Posterior vena cava (tissue), 2 donors: ENCODE measurements at places on chromosomes 2 and 18. TPM values are rescaled to one million over a fixed set of nuclear protein-coding genes. Genes with fewer than 3 reads are reported as not detected.

GRCh38 chr18:79936641-79937040 is 14.8 kb downstream of the SLC66A2 start:
- DNase-seq: peak; percentile 78

GRCh38 chr18:22394428-22394827 is 23.3 kb downstream of the CTAGE1 start:
- no peak for DNase-seq

DNA sequence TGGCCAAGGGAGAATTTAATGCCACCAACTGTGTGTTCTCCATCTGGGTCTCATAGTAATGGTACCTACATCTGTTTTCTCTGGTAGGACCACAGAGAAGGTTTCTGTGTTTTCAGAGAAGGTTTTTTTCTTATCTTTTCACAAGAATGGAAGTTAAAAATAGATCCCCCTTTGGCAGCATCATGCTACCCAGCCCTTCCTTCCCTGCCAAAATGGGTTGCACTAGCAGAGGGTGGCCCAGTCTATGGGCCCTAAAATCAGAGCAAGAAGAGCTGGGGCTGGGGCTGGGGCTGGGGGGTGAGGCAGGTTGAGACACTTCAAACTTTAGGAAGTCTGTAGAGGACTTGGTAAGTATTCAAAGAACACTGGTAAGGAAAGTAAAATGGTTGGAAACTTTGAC is 44.8 kb upstream of the ZDBF2 start:
- DNase-seq: no peak

DNA sequence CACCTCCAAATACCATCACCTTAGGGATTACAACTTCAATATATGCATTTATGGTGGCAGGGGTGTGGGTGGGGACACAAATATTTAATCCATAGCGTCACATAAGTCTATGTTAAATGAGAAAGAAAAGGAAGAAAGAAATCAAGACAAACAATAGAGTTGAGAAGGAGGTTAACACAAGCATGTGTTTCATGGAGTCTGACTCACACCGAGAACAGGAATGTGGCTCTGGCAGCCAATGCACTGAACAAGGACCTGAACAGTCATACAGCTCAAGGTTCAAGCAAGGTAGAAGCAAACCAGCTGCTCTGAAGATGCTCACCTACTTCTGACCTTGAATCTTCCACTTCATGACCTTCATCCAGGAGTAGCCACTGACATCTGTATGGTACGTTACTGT is 36.2 kb upstream of the LPIN1 start:
- no peak for DNase-seq

GPR148 gene
- not detected for total RNA-seq

DNA sequence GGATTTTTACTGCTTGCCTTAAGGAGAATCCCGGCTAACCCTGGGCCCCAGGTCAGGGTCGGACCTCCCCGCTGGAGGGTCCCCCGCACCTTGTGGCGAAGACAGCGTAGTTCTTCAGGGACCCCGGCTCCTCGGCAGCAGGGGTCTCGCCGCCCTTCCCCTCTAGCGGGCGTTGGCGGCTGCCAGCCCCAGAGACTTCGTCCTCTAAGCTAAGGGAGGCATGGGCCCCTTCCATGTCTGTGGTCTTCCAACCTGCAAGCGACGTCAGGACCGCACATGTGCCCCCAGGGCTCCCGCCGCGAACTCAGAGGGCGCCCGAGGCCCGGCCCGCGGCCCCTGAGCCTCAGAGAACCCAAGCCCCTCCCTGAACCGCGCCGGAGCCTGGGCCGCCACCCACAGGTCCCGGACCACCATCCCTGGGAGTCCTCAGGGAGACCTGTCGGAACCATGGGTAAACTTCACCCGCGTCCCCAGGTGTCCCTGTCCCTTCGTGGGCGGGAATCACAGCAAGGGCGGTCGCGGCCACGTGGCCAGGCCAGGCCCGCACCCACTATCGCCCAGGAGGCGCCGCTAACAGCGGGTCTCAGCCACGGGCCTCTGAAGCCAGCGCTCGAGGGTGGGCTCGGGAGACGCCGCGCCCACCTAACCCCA is 562 bp downstream of the ANKMY1 start:
- DNase-seq: no peak

LRRFIP1 gene
- total RNA-seq: 180 TPM

DNA sequence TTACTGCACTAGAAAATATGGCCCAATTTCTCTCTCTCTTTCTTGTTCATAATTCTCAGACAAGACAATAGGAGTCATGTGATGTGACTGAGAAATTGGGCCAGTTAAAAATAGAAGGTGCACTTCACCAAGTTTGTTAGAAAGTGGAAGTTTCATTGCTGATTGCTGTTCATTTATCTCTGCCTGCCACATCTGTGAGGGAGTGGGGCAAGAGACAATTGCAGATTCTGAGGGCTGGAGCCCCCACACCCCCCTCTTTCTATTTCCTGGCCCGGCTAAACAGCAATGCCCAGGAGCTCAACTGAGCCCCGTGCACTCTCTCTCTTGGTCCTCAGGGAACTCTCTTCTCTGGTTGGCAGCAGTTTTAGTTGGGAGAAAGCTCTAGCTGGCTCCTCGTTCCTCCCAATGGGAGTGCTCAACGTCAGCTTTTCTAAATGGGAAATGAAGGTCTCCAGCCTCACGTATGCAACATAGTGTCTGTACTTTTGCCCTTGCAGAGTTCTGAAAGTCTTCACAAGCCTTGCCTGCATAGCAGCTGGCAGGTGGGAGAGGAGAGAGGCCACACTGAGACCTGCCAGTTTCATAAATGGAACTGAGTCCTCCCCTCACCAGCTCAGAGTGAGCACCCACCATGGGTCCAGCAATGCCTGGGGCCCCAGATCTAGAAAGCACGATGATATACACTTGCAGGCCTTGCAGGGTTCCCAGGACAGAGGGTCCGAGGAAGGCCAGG is 115.7 kb downstream of the MYCN start:
- DNase-seq: no peak

GRCh38 chr2:182715121-182715891 is 751 bp upstream of the DNAJC10 start:
- DNase-seq: no peak

SMCHD1 gene
- total RNA-seq: 50.8 TPM

FOXI3 gene
- not detected for total RNA-seq

GRCh38 chr2:239608260-239608659 is 207.4 kb upstream of the HDAC4 start:
- no peak for DNase-seq

DNA sequence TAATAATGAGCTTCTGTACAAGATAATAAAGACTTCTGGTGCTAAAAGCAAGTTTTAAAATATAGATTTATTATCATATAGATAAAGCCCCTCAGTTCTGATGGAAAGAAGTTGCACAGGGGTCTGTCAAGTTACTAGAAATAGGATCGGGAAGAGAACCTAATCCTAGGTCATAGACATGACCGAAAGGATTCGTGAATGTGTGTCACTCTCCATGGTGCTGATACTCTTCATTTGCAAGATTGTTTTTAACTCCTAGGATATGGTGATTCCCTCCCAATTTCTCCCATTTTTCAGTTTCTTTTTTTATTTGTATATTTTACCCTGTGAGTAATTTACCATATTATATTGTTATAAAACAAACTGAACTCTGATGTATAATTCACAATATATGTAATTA is 58.9 kb upstream of the CTNNA2 start:
- DNase-seq: no peak

C2orf15 gene
- 0.33 TPM for total RNA-seq

DNA sequence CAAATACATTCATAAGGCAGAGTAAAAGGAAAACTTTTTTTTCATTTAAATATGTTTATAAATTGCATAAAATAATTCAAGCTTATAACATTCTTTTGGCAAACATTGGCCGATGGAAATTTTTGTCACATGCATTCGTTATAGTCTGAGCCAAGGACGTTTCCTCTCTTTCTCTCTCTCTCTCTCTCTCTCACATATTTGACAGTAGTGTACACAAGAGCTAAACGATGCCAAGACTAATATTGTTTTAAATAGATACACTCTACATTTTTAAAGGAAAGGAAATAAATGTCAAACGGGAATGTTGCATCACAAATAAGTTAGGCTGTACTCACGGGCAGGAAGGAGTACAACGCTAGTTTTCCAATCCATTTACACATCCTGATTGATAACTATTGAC is 251.1 kb upstream of the SMIM21 start:
- DNase-seq: no peak

GRCh38 chr2:152022090-152022489 is 76.8 kb downstream of the CACNB4 start:
- no peak for DNase-seq

DNA sequence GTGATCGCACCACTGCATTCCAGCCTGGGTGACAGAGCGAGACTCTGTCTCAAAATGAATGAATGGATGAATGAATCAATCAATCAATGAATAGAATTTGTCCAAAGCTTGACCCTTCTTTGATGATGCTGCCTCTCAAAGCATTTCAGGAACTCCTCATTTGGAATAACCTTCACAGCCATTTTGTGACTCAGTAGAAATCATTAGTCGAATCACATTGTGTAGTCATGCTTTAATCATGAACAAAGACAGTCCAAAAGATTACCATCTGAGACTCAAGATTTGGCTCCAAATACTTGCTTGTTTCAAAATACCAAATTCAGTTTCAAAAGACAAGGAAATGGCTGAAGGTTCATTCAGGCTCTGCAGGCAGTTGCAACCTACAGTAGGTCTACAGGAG is 83.1 kb downstream of the VWA3B start:
- DNase-seq: no peak

LBX2 gene
- total RNA-seq: not detected

- DNase-seq: no peak
Measured at GRCh38 chr2:198630384-198630783, 826.0 kb downstream of the PLCL1 start.

DSC2 gene
- total RNA-seq: 4.2 TPM

KCNG2 gene
- 0.56 TPM for total RNA-seq

- DNase-seq: no peak
Measured at GRCh38 chr2:36477315-36477714, 120.7 kb downstream of the FEZ2 start.

DNA sequence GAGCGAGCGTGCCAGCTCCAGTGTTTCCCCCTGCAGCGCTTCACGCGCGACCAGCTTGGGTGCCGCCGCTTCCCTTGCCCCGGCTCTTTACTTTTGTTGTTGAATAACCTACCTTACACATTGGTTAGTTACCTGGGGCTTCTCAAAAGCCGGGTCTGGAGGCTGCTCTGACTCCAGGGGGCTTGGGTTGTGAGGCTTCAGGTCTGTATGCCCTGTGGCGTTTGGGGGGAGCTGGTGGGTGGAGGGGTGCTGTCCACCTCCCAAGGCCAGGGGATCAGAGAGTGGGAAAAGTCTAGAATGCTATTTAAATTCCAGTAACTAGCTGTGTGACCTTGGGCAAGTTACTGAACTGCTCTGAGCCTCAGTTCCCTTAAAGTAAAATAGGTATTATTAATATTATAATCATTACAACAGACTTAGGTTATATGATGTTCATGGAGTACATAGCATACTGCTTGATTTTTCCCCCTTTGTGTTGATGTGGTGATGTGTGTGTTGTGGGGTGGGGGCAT is 770 bp downstream of the LYPD6B start:
- no peak for DNase-seq

GRCh38 chr2:231003186-231003585 is 7.3 kb downstream of the SPATA3 start:
- no peak for DNase-seq

- no peak for DNase-seq
Measured at GRCh38 chr2:169105476-169105875, 36.1 kb downstream of the DHRS9 start.

DNA sequence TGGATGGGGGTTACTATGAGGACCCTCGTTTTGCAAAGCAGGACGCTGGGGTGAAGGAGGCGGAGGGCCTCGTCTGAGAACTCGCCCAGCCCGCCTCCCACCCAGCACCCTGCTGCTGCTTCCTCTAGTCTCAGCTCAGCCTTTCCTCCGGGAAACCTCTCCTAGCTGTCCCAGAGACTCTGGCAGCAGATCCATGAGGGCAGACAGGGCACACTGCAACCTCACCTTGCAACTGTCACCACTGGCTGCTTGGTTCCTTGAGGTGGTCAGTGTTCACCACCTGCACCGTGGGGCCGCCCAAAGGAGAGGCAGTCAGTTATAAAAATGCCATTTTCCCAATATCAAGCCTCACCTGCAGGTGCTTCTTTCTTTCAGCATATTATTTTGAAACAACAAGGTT is 45.6 kb downstream of the PARD6G start:
- no peak for DNase-seq

- no peak for DNase-seq
Measured at GRCh38 chr2:31474296-31474695, 59.8 kb upstream of the XDH start.

DNA sequence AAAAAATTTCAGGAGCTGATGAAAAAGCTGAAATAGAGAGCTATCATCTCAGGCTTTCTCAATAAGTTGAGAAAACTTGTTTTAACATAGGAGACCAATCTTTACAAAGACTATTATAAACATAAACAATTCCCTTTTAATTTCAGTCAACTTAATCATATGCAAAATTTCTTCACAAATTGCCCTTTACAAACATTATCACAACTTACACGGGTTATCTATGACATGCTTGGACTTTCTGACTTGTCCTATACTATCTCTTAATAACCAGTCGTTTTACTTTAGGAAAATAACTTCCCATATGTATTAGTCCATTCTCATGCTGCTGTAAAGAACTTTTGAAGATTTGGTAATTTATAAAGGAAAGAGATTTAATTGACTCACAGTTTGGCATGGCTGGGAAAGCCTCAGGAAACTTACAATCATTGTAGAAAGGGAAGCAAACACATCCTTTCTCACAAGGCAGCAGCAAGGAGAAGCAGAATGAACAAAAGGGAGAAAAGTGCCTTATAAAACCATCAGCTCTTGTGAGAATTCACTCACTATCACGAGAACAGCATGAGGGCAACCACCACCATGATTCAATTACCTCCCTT is 1583.7 kb upstream of the CELF4 start:
- no peak for DNase-seq

- no peak for DNase-seq
Measured at GRCh38 chr2:206443735-206444527, 599 bp downstream of the ADAM23 start.

DNA sequence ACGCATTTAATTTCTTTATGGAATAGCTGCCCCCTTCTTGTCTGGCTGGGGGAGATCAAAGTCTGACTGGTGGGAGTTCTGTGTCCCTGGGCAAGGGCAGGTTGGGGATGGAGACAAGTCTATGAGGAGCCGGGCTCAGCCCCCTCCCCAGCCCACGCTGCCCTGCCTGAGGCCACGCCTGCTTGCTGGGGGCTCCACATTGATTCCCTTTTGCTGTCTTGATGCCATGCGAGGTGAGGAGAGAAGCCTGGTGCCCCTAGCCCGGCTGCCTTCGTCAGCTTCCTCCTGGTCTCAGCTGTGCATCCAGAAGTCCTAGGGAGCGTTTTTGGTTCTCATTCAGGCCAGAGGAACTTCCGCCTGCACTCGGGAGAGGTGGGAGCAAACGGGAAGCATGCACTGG is 247.9 kb downstream of the NDUFA10 start:
- DNase-seq: no peak

DNA sequence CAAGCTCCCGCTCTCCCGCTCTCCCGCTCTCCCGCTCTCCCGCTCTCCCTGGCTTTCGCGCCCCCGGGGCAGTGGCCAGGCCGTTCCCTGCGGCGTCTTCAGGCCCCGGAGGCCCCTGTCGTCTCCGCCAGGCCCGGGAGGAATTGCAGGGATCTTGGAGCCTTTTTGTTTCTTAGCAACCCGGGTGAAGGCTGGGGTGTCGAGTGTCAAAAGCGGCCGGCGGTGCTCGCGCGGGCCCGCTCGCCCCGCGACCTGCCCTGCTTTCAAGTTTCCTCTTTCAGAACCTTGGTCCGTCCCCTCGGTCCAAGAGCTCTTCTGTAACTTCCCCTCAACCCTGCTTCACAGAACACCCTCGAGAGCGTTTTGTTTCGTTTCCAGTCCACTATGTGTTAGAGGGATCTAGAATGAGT is 1.4 kb downstream of the RNF138 start:
- DNase-seq: peak; percentile 83

TGFA gene
- total RNA-seq: 0.71 TPM

GRCh38 chr2:168307379-168307778 is 60.0 kb upstream of the STK39 start:
- no peak for DNase-seq
